Activated CD8-positive, alpha-beta memory T cell treated with anti-CD3 and anti-CD28 coated beads for 1 hour (primary cell): ENCODE measurements at places on chromosomes 6 and 20.

DNA sequence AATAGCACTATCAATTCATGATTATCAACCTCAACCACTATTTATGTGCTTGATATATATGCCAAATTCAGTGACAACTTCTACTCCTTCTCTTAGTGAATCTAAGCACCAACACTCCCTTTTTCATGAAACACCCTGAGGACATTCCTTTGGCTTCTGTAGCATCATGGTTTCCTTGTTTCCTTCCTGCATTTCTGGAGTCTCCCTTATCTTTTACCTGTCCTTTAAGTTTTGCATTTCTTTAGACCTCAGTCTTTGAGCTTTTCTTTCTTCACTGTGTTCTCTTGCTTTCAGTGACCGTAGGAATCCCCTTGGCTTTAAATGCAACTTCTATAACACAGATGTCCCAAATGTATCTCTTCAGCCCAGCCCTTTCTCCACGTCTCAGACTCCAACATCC, 143.8 kb upstream of the MLIP start:
- DNase-seq: no peak

DNA sequence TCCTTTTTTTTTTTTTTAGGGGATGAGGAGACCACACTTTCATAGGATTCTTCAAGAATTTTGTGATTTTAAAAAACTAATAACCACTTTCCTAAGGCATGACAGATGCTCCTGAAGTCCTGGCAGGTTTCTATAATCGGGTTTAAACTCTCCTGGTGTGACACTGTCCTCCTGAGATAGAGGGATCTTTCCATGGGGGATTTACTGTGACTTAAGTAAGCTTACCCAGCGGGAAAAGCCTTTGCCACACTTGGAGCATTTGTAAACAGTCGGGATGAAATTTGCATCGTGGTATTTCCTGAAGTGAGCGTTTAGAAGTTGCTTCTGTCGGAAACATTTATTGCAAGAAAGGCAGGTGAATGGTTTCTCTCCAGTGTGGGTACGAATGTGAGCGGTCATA, 16.6 kb downstream of the CTCFL start:
- no peak for DNase-seq

DNA sequence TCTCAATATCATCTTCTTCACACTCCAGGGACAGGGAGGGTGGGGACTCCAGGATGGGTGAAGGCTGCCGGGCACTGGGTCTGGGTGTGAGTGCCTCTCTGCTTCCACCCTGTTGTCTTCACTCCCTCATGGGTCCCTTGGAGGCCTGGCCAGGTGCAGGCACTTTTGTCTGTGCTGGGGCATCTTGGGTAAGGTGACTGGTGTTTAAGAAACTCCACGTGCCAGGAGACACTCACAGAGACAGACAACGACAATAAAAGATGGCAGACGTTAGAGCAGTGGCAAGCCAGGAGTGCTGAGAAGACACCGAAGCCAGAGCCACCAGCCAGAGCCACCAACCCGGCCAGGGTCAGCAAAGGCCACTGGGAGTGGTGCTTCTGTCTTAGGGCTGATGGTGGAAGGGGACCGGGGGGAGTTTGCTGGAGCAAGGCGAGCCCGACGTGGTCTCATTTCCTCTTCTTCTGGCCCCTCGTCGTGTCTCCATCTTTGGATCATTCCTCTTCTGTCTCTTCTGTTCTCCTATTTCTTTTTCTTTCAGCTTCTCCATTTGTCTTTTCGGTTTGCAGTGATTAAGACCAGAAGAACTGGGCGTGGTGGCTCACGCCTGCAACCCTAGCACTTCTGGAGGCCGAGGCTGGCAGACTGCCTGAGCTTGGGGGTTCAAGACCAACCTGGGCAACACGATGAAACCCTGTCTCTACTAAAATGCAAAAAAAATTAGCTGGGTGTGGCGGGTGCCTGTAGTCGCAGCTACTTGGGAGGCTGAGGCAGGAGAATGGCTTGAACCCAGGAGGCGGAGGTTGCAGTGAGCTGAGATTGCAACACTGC, 90.8 kb downstream of the RAMACL start:
- DNase-seq: no peak

- no peak for DNase-seq
Observed at GRCh38 chr6:27684264-27685211, 211.6 kb upstream of the ZNF184 start.

GRCh38 chr6:57147401-57147800, 24.7 kb upstream of the BAG2 start:
- DNase-seq: no peak

- DNase-seq: no peak
Observed at GRCh38 chr6:34052918-34053608, 92.8 kb downstream of the GRM4 start.

DNA sequence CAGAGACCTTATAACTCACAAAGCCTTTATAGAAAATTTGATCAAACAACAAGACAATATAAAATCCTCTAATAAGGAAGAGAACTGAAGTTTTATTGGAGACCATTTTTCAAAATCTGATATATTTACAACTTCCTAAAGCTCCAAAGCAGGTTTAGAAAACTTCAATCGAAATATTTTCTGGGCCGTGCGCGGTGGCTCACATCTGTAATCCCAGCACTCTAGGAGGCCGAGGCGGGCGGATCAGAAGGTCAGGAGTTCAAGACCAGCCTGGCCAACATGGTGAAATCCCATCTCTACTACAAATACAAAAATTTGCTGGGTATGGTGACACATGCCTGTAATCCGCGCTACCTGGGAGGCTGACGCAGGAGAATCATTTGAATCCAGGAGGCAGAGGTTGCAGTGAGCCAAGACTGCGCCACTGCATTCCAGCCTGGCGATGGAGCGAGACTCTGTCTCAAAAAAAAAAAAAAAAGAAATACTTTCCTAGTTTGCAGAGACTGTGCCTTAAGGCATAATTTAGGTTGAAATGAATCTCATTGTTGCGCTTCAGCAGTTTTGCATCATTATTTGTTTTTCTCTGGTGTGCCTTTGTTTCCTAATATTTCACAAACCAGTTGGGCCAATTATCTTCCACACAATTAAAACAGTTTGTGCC, 60.6 kb upstream of the ASIP start:
- no peak for DNase-seq

DNA sequence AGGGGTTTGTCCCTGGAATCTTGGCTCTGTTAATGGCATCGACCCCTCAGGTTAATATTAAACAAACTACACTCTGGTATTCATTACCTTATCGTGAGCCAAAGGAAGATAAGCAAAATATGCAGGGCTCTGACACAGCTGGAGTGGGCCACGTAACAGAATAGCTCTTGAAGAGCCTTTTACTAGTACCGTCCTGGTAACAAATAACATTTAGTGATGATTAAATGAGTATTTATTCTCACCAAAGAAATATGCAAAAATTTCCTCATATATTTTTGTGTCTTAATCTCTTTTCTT, 20.1 kb upstream of the UTRN start:
- no peak for DNase-seq

- DNase-seq: no peak
Observed at GRCh38 chr6:115363379-115363778, 697.3 kb downstream of the FRK start.

- DNase-seq: no peak
Observed at GRCh38 chr6:159125014-159125609, 44.1 kb upstream of the FNDC1 start.

GRCh38 chr6:165580136-165580535, 82.9 kb downstream of the PDE10A start:
- DNase-seq: no peak

- DNase-seq: no peak
Observed at GRCh38 chr20:10954137-10954840, 280.5 kb upstream of the JAG1 start.

DNA sequence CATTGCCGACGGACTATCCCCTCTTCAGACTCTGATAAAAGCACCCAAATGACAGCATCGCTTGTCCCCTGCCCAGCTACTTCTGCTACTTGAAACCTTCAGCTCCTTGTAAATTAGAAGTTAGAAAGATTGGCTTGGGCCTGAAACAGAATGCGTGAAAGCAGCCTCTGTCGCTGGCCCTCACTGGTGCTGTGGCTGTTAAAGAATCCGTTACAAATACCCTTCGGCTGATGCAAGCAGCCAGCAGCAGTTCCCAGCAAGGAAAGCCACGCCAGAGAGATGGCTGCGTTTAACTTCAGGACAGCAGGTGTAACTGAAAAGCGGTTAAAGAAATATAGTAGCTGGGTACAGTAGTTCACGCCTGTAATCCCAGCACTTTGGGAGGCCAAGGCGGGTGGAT, 2.4 kb upstream of the PRR18 start:
- no peak for DNase-seq

- DNase-seq: no peak
Observed at GRCh38 chr6:156827382-156827781, 50.2 kb downstream of the ARID1B start.

- DNase-seq: no peak
Observed at GRCh38 chr6:24391756-24392405, 10.9 kb upstream of the MRS2 start.

DNA sequence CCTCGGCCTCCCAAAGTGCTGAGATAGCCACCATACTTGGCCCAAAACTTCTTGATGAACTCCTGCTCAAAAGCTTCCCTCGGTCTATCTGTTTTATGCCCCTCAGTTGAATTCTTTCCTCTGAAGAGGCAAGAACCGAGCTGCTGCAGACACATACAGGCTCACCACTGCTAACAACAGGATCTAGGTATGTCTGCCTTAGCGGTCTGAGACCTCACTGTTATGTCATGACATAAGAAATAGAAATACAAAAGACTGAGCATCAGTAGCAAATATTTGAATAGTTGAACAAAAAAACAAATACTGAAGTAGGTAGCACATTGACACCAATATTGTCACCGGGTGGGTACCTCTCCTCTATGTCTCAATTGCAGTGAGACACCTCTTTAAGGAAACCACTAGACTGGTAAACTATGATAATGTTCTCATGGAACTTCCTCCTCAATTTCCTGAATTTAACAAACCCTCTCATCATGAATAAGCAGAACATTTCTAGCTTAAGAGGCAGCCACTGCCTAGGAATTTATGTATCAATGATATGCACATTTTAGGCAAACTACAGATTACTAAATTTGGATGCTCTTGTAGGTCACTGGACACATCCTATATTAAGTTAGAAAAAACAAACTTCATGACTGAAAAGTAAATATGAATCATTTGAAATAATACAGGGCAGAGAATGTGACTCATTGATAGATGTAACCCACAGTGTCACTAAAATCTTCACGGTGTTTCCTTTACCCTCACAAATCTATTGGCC, 9.4 kb upstream of the STXBP5 start:
- no peak for DNase-seq

- DNase-seq: no peak
Observed at GRCh38 chr6:147910281-147910680, 401.8 kb downstream of the SAMD5 start.

- no peak for DNase-seq
Observed at GRCh38 chr6:160398674-160399271, 50.6 kb downstream of the SLC22A3 start.

GRCh38 chr6:138943089-138943625, 44.9 kb downstream of the REPS1 start:
- no peak for DNase-seq

- no peak for DNase-seq
Observed at GRCh38 chr6:46184114-46184513, 13.3 kb upstream of the ENPP5 start.

DNA sequence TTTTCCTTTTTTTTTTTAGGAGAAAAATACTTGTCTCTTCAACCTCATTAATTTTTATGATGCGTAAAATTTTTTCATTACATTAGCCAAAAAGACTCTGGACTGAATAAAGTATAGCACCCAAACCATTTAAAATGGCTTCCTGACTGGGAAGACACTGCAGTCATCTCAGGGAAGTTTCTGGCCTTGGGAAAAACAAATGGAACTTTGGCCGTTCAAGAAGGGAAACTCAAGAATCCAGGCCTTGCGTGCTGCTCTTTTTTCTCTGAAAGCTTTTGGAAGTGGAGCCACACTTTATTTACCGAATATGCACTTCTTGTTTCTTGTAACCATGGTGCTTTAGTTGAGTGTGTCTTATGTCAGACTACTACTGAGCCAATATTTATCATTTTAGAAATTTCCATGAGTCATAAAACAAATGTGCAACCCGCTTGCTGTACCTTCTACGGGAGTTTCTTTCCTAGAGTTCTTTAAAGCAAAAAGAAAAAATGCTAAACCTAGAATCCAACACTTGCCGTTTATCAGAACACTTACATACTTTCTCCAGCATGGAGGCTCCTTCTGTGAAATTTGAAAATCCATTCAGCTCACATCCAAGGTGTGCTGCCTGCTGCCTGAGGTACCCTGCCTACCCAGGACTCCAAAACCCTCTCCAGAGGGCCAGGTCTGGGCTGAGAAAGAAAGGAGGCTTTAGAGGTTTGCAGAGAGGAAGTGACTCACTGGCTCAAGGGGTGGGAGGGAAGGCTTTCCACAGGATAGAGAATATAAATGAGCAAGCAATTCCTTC, 11.5 kb upstream of the DSTN start:
- DNase-seq: no peak

- DNase-seq: no peak
Observed at GRCh38 chr20:63121749-63122405, 94.1 kb downstream of the YTHDF1 start.

DNA sequence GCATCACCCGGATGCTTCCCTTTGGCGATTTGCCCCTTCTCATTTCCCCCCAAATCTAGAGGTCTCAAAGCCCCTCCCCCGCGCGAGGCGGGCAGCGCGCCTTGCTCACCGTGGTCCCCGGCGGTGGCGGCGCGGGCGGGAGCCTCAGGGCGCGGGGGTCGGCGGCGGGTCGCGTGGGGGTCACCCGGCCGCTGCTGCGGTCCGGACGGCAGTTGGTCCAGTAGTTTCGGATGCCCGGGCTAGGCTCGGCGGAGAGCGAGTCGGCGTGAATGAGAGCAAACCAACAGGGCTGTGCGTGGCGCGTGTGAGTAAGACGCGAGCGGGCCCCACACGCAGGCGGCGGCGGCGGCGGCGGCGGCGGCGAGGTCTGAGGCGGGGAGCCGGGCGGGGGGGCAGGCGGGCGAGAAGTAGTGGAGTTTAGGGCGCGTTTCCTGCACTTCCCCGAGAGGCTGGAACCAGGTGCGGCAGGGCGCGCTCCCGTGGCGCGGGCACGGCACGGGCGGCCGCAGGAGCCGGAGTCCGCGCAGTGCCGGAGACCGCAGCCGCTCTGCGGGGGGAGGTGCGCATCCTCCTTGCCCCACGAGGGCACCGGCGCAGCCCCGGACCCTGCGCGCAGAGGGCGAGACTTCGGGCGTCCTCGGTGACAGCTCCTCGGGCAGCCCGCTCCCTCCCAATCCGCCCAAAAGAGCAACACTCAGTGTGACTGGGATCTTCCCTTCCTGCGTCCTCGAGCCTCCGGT, 567 bp downstream of the HS3ST5 start:
- DNase-seq: no peak
